Astrocyte of the spinal cord (primary cell): ENCODE measurements at places on chromosomes 3 and 15.

- DNase-seq = no peak
Measured at GRCh38 chr3:18288243-18288642, 136.9 kb downstream of the SATB1 start.

- DNase-seq = no peak
Measured at GRCh38 chr3:188686324-188686723, 485.4 kb upstream of the TPRG1 start.

DNA sequence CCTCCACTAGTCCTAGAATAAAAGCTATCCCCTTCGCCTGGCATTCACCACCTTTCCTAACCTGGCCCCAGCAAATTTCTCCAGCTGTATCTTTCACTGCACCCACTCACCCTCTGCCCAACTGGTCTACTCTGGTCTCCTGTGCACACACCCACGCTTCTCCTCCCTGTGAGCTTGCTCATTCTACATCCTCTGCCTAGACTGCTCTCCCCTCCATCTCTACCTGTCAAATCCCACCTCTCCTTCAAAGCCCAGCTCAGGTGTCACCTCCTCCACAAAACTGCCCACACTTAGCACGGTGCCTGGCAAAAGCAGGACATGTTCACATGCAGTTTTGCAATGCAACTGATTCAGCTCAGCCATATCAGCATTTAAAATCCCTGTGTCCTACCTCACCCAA lies 45.8 kb upstream of the NTRK3 start:
- no peak for DNase-seq

GRCh38 chr15:25705433-25706115 lies 157.6 kb downstream of the ATP10A start:
- DNase-seq = no peak

- DNase-seq = peak; percentile 71
Measured at GRCh38 chr3:62065985-62066693, 307.2 kb downstream of the FEZF2 start.
